ENCODE measurements at places on chromosomes 7 and 10.

GRCh38 chr7:41912426-41912825, 209.5 kb upstream of the INHBA start:
- no peak for DNase-seq

- DNase-seq = no peak
Observed at GRCh38 chr10:3528271-3528670, 256.7 kb downstream of the KLF6 start.

DNA sequence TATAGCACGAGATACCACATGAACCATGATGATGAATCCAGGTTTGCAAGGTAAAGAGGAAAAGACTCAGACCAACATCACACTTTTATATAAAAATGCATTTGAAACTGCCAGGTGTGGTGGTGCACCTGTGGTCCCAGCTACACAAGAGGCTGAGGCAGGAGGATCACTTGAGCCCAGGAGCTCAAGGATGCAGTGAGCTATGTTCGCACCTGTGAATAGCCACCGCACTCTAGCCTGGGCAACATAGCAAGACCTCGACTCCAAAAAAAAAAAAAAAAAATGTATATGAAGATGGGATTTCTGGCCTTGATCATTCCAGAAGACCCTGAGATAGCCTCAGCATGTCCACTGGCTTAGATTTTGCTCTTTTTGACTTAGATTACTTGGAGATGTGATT, 161.6 kb downstream of the PARD3 start:
- DNase-seq = no peak

DNA sequence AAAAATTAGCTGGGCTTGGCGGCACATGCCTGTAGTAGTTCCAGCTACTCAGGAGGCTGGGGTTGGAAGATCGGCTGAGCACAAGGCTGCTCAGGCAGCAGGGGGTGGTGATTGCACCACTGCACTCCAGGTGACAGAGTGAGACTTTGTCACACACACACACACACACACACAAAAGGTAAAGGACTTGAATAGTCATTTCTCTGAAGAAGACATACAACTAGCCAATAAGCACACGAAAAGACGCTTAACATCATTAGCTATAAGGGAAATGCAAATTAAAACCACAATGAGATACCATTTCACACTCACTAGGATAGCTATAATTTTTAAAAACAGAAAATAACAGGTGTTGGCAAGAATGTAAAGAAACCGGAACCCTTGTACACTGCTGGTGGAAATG, 48.6 kb downstream of the HIP1 start:
- no peak for DNase-seq

DNA sequence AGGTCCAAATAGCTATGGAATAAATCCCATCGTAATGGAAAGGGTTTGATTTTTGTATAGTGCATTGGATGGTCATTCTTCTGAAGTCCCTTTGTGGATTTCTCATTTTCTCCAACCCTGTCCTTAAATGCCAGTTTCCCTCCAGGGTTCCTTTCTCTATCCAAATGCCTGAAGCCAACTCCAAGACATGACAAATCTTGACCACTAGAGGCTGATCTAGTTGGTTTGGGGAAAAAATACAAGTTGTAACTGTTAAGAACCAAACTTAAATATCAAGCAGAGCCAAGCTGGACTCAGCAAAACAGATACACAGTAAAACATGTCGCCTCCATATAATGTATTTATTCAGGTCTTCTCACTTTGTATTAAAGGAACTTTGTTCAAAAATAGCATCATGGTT, 28.7 kb downstream of the FRMD4A start:
- DNase-seq = no peak

DNA sequence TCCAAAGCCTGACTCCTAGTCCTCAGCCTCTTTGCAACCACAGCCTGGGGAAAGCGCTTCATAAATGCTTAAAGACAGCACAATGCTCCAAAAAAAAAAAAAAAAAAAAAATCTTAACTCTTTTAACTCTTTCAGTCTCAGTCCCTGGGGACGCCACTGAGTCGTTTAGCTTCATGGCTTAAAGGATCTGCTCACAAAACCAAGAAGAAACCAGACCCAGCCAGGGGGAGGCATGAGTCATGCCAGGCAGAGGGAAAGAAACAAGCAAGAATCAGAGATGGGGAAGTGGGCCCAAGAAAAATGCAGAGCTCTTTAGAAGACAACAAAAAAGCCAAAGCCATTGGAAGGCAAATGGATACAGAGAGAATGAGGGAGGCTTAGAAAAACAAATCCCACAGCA, 32.5 kb upstream of the DOCK1 start:
- no peak for DNase-seq

- no peak for DNase-seq
Observed at GRCh38 chr10:24363070-24363469, 154.1 kb downstream of the KIAA1217 start.

DNA sequence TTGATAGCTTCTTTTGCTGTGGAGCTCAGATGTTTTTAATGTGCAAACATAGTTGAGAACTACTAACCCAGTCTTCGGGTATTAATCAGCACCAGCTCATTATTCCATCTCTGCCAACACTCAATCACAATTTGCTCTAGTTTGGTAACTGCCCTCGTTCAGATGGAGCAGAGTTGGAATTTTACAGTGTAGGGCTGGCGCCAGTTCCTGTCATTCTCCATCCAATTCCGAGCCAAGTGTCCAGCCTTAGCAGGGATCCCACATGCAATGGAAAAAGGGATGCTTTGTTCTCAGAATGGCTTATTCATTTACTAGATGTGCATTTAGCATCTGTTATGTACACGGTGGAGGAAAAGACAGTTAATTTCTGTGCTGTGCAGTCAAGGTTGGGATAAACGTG, 504.5 kb upstream of the GALNT17 start:
- no peak for DNase-seq

DNA sequence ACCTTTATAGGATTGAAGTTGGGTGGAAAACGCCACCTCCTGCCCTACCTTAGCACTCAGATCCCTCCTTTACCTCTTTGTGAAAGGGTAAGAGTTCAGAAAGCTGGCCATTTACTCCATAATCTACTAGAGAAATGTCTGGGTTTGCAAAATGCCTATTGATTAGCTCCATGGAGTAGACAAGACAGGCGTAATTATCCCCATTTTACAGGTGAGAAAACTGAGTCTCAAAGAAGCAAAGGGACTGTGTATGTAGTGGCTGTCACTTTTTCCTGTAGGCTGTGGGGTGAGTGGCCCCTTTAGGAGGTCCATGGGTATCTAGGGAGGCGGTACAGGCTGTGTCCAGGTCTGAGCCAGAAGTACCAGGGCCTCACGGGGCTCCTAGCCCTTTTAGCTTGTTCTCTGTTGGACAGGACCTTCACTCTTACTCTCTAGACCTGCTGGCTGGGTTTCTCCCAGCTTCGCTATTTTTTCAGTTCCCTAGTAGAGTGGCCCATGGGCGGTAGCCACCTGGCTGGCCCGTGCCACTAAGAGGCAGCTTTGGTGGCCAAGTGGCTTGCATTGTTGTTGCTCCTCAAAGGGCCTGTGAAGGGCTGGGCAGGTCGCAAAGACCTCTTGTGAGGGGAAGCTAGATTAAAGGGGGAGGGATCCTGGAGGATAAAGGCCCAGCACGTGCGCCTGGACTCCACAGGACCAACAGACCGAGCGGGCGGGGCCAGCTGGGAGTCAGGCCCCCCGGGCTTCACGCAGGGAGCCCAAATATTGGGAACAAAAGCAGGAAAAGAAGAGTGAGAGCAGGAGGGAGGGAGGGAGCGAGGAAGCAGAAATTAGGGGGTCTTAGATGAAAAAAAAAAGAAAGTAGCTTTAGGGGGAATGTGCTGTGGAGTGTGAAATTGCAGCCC, 4.7 kb upstream of the PAX2 start:
- DNase-seq = no peak

DNA sequence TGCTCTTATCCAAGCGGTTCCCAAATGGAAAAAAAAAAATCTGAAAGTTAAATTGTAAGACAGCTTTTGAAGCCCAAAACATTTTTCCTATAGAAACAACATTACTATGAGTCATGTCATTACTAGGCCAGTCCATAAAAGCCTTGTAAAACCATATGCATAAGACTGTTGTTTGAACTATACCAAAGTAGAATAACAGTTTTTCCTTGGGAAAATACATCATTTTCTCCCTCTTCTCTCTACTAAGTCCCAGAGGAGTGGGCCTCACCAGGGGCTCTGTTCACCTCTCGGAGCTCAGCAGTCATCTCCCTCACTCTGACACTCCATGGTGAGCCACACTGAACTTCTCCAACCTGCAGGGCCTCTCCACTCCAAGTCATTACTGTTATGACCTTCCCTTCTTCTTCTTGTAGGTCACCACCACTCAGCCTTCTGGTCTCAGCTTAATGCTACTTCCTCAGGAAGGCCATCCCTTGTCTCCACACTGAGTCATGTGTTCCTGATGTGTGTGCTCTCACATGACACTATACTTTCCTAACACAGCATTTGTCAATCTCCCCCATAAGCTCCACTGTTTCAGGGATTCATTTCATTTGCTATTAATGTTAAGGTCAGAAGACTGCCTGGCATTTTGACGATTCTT, 32.5 kb downstream of the ZNF438 start:
- DNase-seq = no peak

- DNase-seq = no peak
Observed at GRCh38 chr7:33917661-33918060, 12.3 kb downstream of the BMPER start.

GRCh38 chr10:19749185-19749729, 67.0 kb upstream of the PLXDC2 start:
- DNase-seq = no peak

DNA sequence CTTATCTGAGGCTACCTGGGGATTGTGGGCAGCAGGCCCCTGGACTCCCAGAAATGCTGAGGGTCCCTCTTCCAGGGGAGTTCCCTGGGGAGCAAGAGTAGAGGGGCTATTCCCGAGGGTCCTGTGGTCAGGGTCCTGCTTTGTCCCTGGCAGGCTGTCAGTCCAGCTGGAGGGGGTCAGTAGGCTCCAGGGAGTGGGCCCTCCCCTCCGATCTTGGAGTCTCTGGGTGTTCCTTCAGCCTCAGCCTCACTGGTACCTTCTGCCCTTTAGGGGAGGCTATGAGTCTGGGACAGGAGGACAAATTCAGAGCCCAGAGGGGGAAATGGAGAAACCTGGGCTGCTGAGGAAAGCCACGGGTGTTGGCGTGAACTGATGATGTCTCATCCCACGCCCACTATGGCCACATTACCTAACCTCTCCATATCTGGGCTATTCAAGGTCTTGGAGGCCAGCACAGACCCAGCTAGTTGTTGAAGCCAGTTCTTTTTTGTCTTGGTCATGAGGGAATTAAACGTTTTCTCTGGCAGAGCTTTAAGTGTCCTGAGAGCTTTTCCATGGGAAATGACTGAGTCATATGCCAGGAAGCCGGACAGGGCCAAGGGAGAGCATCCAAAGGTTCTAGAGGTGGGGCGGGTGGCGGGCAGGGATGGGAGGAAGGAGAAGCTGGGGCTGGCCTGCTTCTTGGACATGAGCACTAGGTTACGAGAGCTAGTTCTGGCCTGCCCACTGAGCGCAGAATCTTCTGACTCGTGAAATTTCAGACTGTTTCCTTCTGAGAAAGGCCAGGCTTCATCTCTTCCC, 6.2 kb downstream of the CALHM2 start:
- DNase-seq = no peak

- DNase-seq = no peak
Observed at GRCh38 chr7:152588350-152588749, 87.6 kb downstream of the XRCC2 start.

- DNase-seq = no peak
Observed at GRCh38 chr7:141889321-141889720, 26.9 kb upstream of the OR9A4 start.

Measured in activated effector memory CD4-positive, alpha-beta T cell treated with anti-CD3 and anti-CD28 coated beads, Interleukin-2, amount 50 U/mL, for 16 hours (primary cell).